ENCODE measurements at places on chromosomes 6 and 20. TPM values are rescaled to one million over a fixed set of nuclear protein-coding genes. Genes with fewer than 3 reads are reported as not detected.

The SCGN gene
- total RNA-seq: not detected

The GATA5 gene
- not detected for total RNA-seq

The LPA gene
- not detected for total RNA-seq

The POU5F1 gene
- total RNA-seq: not detected

The ACTL10 gene
- total RNA-seq: 6.0 TPM

The C20orf202 gene
- total RNA-seq: under 0.01 TPM

The NKAIN4 gene
- not detected for total RNA-seq

The IL17F gene
- total RNA-seq: not detected

The PRL gene
- total RNA-seq: not detected

The PTPRT gene
- 0.22 TPM for total RNA-seq

The LINC00237 gene
- total RNA-seq: not detected

The NOL4L gene
- total RNA-seq: 4.8 TPM

The LGSN gene
- not detected for total RNA-seq

The PTGIS gene
- 0.11 TPM for total RNA-seq

The HUS1B gene
- total RNA-seq: 0.22 TPM

The VGLL2 gene
- not detected for total RNA-seq

The MATN4 gene
- 0.54 TPM for total RNA-seq

The ULBP3 gene
- 9.7 TPM for total RNA-seq

The TREML1 gene
- not detected for total RNA-seq

The ZSWIM3 gene
- total RNA-seq: 5.5 TPM

The ZNF322 gene
- total RNA-seq: 15.5 TPM

The RAMACL gene
- total RNA-seq: 2.4 TPM

The TPX2 gene
- 11.4 TPM for total RNA-seq

The CCM2L gene
- not detected for total RNA-seq

The CCDC170 gene
- not detected for total RNA-seq

The EYA2 gene
- total RNA-seq: not detected

The TBXT gene
- not detected for total RNA-seq

The TEAD3 gene
- 47.5 TPM for total RNA-seq

The STX16 gene
- total RNA-seq: 41.6 TPM

The LY86 gene
- total RNA-seq: not detected

The GLO1 gene
- total RNA-seq: 56.1 TPM

The ECI2 gene
- total RNA-seq: 60.5 TPM
